Iris pigment epithelial cell (primary cell): ENCODE measurements at places on chromosomes 7 and 10.

DNA sequence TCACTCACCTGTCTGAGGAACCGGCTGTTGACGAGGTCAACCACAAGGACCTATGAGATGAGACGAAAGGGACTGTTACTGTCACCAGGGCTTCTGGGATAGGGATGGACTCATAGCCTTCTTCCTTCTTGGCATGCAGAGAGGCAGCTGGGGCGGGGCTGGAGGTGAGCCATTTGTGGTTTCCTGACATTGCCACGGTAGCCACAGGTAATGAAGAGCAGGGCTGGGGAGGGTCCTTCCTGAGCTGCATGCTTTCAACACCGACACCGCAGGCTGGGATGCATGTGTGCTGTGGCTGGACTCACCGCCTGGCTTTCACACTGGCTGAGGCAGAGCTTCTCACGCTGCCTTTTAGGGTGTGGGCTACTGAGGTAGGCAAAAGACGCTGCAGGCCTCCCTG is 46.4 kb upstream of the MKRN1 start:
- peak; percentile 38 for DNase-seq

GRCh38 chr7:128352153-128352537 is 8.4 kb upstream of the RBM28 start:
- peak; percentile 37 for DNase-seq

GRCh38 chr10:102678842-102679289 is 34.6 kb downstream of the TRIM8 start:
- peak; percentile 59 for DNase-seq

- peak; percentile 29 for DNase-seq
Measured at GRCh38 chr7:98165827-98166667, 45.2 kb upstream of the BHLHA15 start.

DNA sequence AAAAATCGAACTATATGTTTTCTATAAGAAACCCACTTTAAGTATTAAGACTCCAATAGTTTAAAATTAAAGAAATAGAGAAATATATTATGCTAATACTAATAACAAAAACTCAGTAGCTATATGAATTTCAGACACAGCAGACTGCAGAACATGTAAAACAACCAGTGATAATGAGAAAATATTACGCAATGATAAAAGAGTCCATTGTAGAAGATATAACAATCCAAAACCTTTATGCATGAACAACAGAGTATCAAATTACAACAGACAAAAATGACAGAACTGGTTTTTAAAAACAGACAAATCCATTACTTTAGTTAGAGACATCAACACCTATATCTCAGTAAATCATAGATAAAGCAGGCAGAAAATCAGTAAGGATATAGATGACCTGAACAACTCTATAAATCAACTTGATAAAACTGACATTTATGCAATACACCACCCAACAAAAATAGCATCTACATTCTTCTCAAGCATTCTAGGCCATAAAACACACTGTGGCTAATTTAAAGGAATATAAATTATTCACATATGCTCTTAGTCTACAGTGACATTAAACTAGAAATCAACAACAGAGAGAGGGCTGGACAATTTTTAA is 669.5 kb upstream of the GHITM start:
- no peak for DNase-seq
